ENCODE measurements at places on chromosomes 1 and 21.

- no peak for DNase-seq
These were observed 2.0 kb downstream of the UBE2Q1 start for GRCh38 chr1:154556422-154556821.

DNA sequence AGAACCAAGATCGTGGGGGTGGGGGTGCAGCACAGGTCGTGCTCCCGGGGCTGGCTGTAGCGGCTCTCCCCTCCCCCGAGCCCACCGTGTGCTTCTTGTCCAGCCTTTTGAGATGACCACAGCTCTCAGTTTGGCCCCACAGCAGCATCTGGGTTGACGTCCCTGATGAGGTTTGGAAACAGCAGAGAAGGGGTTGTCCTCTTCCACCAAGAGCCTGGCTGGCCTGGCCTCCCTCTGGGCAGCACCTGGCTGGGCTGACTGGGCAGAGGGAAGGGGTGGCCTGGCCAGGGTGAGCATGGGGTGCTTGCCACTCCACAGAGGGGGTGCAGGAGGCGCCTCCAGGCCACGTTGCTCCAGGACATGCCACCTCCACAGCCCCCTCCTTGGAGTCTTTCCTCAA, 61.5 kb downstream of the SKI start:
- no peak for DNase-seq

DNA sequence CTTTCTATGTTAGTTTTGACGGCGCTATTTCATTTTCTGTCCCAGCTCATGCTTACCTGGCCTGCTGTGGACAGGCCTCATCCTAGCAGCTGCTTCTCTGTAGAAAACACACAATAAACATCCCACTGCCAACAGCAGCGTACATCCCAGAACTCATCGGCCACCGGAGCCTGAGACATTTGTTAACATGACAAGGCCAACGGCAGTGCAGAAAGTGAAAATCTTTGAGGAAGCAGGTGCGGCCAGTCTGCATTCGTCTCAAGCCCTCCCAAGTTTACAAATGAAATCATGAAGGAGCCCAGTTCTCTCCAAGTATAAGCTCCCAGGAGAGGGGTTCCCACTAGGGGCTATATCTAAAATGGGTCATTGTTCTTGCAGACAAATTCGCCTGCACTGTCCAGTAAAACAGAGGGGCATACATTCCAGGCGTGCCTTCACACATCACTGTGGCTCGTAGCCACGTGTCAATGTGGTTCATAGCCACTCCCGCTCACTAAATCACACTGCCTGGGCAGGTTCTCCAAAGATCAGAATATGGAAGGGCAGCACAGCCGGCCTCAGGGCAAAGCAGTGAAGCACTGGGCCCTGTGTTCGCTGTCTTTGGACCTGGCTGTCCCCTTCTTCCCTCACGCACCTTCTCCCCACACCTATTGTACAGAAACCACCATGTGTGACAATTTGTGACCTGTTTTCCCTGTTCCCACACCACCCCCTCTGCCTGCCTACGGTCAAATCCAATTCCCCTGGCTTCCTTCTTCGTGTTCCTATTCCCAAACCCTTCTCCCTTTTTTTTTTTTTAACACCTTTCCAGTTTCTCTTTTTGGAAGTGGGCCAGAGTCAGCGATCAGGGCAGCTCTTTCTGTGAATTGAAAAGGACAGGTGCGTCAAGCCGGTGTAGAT, 27.0 kb upstream of the ABCG1 start:
- DNase-seq: no peak

- no peak for DNase-seq
These were observed 383.2 kb downstream of the KIF26B start for GRCh38 chr1:245537992-245538391.

GRCh38 chr21:28380241-28380640, 612.4 kb downstream of the LTN1 start:
- DNase-seq: no peak

- no peak for DNase-seq
These were observed 56.3 kb downstream of the NVL start for GRCh38 chr1:224273641-224274040.

GRCh38 chr1:73998348-73998959, 199.5 kb downstream of the LRRIQ3 start:
- peak; percentile 30 for DNase-seq

DNA sequence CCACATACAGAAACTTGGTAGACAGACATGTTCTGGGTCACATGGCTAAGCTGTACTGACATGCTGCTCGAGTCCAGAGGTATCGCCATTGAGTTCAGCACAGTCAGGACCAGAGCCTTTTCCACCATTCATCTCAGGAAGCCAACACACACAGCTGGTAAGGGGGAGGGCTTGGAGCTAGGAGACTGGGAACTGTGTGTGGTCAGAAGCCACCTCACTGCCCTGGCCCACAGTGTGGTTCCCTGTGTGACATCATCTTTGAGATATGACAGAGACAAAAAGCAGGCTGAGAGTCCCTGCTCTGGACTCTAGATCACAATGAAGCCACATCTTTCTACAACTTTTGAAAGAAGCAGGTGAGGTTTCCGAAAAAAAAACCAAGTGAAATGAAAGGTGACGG, 107.2 kb downstream of the SIM2 start:
- DNase-seq: no peak

GRCh38 chr1:174262349-174263241, 103.3 kb downstream of the RABGAP1L start:
- peak; percentile 56 for DNase-seq

GRCh38 chr1:35947547-35947946, 16.6 kb downstream of the AGO3 start:
- no peak for DNase-seq

DNA sequence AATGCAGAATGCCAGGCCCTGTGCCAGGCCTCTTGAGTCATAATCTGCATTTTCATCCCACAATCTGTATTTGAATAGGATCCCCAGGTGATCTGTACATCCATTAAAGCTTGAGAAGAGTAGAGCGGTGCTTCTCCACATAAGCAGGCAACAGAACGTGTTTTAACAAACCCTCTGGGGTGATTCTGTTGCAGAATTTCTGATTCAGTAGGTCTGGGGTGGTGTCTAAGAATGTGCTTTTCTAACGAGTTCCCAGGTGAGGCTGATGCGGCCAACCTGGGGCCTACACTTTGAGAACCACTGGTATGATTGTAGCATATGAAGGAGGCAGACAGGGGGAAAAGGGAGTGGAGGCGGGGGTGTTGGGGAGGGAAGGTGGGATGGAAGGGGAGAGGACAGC, 78.4 kb upstream of the POU3F1 start:
- DNase-seq: no peak

DNA sequence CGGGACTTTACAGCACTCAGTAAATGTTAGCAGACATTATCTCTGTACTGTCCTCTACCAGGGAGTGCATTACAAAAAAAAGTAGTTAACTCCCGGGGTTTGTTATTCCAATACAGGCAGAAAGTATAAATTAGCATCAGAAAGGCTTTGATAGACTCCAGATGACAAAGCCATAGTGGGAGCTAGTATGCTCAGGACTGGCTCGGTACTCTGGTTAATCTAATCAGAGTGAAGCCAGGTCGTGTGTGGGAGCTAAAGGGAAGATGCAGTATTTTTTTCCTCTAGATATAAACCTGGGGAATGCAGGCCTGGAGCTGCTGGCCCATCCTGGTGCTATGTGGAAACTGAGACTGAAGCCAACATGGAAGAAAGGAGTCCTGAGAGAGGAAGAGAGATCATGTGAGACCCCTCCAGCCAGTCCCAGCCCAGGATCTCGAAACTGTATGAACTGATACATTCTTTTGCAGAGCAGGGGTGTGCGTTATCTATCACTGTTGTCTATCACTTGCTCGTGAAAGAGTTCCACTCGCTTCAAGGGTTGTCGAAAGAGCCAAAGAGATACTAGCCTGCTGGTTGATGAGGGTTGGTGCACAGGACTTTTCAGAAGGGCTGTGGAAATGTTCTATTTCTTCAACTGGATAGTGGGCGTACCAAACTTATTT, 125.8 kb downstream of the PLPP3 start:
- DNase-seq: no peak

DNA sequence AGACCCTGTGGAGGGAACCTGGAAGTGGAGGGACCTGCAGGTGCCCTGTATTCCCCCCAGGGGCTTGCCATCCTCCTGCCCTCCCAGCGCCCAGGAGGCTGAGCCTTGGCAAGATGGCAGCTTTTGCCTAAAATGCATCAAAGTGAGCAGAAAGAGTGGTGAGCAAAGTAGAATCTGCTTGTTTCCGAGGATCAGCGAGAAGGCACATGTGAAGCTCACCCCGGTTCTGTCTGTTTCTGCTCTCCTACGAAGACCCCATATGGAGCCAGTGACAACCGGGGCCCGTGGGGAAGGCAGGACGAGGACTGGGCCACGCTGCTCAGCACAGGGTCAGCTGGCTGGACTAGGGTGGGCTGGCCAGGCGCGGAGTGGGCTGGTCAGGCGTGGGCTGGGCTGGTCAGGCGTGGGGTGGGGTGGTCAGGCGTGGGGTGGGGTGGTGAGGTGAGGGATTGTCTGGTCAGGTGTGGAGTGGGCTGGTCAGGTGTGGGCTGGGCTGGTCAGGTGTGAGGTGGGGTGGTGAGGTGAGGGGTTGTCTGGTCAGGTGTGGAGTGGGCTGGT, 5.2 kb upstream of the FNDC10 start:
- DNase-seq: no peak

DNA sequence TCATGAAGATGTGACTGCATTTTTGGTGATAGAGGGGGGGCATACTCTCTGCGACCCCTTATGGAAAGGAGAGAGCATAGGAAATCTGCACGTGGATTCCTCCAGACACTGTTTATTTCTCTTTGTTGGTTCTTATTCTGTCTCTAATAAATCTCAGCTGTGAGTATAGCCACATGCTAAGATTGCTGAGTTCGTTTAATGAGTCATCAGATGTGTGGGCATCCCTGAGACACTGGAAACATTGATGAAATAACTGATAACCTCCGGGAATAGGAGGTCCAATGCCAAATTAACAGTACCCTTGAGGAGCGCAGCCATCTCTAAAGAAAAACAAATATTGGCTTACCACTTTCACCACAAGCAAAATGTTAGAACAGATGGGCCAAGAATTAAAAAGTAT, 880.2 kb upstream of the NEGR1 start:
- DNase-seq: no peak

GRCh38 chr1:85374160-85374559, 90.8 kb downstream of the DDAH1 start:
- no peak for DNase-seq

DNA sequence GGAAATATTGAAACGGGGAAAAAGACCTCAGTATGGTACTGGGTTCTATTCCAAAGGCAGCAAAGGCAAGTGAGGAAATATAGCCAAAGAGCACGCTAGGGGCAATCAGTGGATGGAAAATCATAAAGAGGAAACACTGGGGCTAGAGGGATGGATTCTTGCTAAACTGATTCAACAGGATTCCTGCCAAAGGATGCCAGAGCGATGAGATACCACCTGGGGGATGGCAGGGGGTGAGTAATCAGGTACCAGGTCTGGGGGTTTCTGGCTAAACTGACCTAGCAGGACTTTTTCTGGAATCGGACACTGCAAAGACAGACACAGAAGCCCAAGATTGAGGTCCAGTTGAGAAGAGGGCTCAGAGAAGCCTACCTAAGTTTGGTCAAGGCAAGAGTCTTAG, 6.7 kb downstream of the CHI3L2 start:
- DNase-seq: no peak

- no peak for DNase-seq
These were observed 316.2 kb downstream of the MATN1 start for GRCh38 chr1:30406996-30407864.

DNA sequence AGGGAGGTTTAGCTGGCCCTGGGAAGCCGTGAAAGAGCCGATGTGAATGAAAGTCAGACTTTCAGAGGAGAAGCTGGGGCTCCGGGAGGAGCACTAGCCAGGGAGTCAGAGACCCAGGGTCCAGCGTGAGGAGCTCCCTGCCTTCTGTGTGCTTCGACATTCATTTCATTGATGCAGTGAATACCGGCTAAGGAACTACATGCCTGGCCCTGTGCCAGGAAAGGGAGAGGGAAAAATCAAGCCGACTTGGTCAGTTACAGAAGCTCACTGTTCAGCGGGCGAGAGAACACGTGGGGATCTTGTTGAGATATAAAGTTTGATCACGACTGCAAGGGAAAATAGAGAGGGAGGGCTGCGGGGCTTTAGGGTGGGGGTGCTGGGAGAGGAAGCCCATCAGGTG, 76.7 kb upstream of the RUNX3 start:
- DNase-seq: no peak

- no peak for DNase-seq
These were observed 8.1 kb downstream of the POFUT2 start for GRCh38 chr21:45279446-45280177.

GRCh38 chr1:108027389-108027788, 62.4 kb upstream of the VAV3 start:
- no peak for DNase-seq

DNA sequence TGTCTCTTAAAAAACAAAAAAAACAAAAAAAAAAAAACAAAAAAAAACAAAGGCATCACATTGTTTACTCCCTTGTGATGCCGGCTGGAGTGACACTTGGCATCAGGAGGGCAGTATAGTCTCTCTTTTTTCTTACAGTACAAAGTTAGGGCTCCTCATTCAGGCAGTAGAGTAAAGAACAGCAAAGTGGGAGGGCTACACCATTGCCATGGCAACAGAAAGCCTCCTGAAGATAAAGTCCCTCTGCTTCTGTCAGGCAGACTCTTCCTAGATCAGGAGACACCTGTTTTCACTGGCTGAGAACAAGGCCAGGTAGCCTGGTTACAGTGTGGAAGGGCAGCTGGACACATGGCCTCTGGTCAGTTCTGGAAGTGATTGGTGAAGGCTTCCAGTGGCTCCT, 41.3 kb upstream of the RAB3GAP2 start:
- DNase-seq: no peak

DNA sequence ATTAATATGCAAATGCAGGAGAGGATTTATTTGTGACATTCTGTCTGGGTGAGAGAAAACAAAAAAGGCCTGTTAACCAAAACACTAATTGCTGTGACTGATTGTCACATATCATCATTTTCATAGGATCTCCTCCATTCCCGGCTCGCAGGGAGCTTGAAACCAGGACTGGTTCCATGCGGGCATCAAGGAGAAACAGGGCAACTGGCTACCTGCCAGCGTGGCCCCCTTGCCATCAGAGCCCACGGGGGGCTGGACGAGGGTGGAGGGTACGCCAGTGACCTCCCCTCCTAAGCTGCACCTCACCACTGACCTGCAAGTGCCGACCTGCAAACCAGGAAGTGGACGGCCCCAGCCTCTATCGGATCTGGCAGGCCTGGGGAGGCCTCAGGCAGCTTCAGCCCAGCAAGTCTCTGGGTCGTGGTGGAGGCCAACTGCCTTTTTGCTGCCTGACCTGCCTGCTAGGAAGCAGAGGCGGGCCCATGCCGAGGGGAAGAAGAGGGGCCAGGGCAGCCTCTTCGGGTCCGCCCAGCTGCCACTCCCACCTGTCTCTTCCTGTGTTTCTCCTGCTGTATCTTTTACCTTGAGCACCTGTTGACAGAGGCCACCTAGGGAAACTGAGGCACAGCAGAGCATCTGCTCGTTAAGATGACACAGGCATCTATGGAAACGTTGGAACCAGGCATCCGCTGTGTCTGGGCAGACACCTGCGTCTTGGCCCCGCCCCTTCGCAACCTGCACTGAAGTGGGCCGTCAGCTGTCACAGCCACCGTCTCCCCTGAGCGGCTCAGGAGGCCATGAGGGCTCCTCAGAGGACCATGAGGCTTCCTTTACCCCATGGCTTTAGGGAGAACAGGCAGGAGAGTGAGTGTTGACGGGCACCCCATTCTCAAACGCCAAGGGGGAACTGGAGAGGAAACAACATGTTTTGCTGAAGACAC, 74.8 kb downstream of the CASZ1 start:
- DNase-seq: no peak

GRCh38 chr1:106536741-106537140, 519.7 kb upstream of the PRMT6 start:
- DNase-seq: no peak

GRCh38 chr21:17495680-17496079, 17.2 kb upstream of the CXADR start:
- no peak for DNase-seq
